ENCODE measurements at places on chromosomes 1 and 21. TPM values are rescaled to one million over a fixed set of nuclear protein-coding genes. Genes with fewer than 3 reads are reported as not detected.

The GJA9 gene
- total RNA-seq, result 0.24 TPM

The PRDM16 gene
- total RNA-seq, result 1.1 TPM

The CASZ1 gene
- 19.8 TPM for total RNA-seq

The SLX9 gene
- total RNA-seq, result 34.5 TPM

The SLC6A9 gene
- total RNA-seq, result 11.9 TPM

The SPRR3 gene
- total RNA-seq, result 51.4 TPM

The CCDC27 gene
- total RNA-seq, result not detected

The EFHD2 gene
- total RNA-seq, result 82.7 TPM

The WNT9A gene
- total RNA-seq, result 1.9 TPM

The ZRANB2 gene
- 21.0 TPM for total RNA-seq

The CD1D gene
- 3.8 TPM for total RNA-seq

Data from tracheal epithelial cell (primary cell).